NCI-H1694 (cell line): ENCODE measurements at places on chromosomes 2 and 18.

- no peak for DNase-seq
These were observed 1055.1 kb downstream of the LRP1B start for GRCh38 chr2:141075753-141076152.

DNA sequence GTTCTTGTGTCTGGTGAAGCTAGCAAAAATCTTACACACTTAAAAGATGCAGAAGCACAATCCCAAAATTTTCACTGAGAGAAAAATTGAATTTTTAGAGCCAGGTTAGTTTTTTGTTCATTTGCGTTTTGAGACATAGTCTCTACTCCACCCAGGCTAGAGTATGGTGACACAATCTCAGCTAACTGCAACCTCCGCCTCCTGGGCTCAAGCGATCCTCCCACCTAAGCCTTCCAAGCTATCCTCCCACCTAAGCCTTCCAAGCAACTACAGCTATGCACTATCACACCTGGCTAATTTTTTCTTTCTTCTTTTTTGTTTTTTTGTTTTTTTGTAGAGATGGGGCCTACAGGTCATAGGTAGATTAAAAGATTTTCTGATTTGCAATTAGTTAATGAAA lies 113.1 kb upstream of the RAB6C start:
- no peak for DNase-seq

GRCh38 chr2:63049970-63050333 lies 678 bp upstream of the OTX1 start:
- DNase-seq: no peak

GRCh38 chr18:39846265-39846664 lies 2108.8 kb upstream of the PIK3C3 start:
- no peak for DNase-seq

DNA sequence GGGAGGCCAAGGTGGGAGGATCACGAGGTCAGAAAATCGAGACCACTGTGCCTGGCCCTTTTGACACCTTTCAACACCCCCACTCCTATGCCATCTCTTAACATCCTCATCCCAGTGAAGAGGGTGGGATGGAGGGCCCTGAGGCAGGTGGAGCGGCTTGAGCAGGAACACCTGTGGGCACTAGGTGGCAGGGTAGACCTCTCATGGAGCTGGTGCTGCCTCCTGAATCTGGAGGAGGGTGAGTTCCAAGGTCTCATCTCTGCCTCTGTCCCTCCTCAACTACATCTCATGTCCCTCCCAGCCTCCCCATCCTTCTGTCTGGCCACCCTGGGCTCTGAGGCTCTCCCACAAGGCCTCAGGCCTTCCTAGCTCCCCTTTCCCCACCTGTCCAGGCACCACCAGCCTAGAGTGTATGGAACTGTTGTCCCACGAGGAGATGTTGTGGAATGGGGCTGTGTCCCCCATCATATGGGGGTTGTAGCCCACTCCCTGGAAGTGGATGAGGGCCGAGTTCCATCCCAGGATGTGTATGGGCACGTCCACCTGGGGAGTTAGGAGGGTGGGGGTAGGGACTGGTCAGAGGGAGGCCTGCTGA lies 17.0 kb upstream of the CRYBA2 start:
- peak; percentile 27 for DNase-seq

- peak; percentile 53 for DNase-seq
These were observed 4.6 kb downstream of the MBP start for GRCh38 chr18:77127769-77128671.

DNA sequence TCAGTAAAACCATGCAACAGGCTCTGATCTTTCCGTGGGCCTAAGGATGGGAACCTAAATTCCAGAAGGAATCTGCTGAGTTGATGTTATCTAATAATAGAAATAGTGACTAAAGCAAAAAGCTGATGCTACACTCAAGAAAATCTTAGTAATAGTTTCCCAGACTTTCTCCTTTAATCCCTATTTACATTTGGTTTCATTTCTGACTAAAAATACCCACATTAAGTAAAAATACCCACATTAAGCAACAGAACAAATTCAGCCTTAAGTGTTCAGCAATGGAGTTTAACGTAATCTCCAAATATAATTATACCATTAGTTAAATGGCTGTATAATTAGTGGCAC lies 50.3 kb downstream of the CCBE1 start:
- DNase-seq: no peak

DNA sequence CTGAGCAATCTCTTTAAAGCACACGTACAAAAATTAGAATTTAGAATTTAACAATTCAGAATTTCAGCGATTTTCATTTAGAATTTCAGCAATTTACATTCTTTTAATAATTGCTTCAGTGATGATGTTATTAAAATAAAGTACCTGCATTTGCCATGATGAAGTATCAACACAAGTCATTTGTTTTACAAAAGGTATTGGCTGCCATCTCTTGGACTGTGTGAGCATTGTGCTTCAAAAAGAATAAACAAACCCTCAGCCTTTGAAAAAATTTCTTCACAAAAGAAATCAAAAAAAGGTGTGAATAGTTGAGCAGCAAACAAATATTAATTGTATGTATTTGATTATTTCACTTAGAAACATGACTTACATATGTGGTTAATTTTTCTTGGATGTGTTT lies 27.1 kb upstream of the ZC3H15 start:
- DNase-seq: peak; percentile 3

GRCh38 chr2:20526708-20527107 lies 79.8 kb downstream of the RHOB start:
- DNase-seq: no peak

DNA sequence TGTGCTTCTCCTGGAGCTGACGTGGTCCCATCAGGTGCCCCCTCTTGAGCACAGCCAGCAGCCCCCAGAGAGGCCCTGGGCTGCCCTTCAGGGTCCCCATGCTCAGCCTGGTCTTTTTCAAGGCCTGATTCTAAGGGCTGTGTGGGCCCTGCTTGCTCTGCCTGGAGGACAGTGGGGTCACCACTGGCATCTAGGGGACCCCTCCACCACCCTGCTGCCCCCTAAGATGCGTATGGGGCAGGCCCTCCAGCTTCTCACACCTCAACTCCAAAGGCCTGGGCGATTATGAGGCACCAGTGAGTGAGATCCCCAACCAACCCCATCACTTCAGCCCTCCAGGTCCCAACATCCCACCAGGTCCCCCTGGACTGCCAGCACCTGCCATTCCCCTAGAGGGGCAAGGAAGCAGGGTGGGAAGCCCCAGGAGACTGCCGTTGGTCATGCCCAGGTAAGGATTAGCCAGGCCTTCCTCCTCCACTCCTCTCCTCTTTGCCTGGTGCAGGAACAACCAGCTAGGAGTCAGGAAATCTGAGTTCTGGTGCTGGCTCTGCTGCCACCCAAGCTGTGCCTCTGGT lies 114.4 kb downstream of the SMAD7 start:
- DNase-seq: no peak

- no peak for DNase-seq
These were observed 29.0 kb upstream of the MAL start for GRCh38 chr2:94996305-94997100.

DNA sequence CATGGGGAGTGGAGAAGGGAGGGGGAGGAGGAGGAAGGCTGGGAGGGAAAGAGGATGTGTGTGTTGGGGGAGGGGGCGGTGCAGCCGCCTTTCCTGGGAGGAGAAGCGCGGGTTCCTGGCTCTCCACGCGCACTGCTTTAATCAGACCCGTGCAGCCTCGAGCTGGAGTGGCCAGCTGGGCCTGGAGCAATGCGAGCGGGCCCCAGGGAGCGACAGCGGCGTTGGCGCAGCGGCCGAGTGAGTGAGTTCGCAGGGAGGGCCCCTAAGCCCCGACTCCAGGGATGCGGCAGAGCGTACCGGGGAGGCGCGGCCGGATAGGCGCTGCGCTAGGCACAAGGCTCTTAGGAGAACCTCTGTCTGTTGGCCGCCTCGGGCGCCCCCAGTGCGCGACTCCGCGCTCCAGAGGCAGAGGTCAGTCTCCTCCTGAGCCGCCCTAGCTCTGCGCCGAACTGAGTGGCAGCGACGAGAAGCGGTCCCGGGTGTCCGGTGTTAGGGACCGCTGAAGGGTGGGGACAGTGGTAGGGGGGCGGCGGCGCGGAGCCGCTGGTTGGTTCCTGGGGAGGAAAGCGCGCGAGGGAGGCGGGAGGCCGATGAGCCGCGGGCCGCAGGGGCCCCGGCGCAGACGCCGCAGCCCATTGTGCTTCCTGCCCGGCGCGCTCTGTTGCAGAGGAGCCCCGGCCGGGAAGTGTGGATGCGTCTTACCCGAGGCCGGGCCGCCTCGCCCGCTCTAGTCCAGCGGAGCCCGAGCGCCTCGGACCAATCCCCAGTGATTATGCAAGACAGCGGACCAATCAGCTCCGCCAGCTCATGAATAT lies 455 bp upstream of the DLX1 start:
- DNase-seq: peak; percentile 95

GRCh38 chr2:48695991-48696390 lies 59.5 kb downstream of the LHCGR start:
- no peak for DNase-seq

DNA sequence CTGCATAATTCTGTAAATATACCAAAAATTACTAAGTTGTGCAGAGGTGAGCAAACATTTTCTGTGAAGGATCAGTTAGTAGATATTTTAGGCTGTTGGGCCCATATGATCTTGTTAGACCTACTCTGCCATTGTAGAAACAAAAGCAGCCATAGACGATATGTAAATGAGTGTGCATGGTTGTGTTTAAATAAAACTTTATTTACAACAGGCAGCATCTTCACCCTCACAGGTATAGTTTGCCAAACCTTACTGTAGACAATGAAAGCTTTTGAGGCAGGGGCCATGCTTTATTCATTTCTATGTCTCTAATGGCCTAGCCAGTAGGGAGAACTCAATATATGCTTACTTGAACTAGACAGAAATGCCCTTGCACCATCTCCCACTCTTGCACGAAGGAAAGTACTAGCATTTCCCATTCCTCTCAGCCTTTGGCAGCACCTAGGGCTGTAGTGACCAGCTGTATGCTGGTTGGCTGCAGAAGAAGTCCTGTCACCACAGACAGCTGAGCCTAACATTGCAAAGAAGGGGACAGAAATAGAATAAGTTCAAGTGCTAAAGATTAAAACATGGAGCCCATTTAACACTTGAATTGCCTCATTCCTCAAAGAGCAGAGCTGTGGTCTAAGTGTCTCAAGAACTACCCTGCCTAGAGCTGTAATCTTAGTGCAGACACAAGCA lies 305.1 kb upstream of the MGAT5 start:
- DNase-seq: no peak

DNA sequence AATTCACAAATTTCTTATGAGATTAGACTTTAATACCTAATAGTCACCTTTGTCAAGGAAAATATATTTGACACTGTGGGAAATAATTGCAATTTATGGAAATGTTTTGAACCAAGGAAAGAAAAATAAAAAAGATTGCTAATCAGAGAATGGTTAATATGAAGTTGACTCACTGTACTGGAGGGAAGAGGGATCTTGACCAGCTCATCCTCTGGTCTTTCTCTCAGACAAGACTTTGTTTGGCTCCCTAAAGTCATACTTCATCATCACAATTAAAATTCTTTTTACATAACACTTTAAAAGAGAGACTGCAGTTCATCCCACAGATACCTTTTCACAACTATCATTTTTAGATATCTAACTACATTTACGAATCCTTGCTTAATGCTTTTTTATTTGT lies 538.5 kb upstream of the ZEB2 start:
- no peak for DNase-seq

GRCh38 chr2:157376041-157376440 lies 50.4 kb upstream of the ERMN start:
- no peak for DNase-seq

- no peak for DNase-seq
These were observed 46.2 kb downstream of the TRIB2 start for GRCh38 chr2:12762976-12763375.

DNA sequence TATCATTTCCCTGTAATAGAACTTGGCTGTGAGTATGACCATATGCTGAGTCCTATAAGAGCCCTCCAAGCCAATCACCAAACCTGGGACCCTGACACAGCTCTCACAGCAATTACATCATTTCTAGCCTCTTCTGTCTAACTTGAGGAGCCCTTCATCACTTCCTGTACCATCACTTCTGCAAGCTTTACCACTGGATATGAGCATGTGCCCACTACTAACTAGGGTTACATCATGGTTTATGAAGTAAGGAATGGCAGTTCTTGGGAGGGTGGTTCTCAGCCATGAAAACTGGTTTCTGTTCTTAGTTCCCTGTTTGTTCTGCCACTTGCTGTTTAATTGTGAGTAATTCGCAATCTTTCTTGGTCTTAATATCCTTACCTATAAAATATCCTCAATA lies 31.0 kb upstream of the EPB41L3 start:
- no peak for DNase-seq

DNA sequence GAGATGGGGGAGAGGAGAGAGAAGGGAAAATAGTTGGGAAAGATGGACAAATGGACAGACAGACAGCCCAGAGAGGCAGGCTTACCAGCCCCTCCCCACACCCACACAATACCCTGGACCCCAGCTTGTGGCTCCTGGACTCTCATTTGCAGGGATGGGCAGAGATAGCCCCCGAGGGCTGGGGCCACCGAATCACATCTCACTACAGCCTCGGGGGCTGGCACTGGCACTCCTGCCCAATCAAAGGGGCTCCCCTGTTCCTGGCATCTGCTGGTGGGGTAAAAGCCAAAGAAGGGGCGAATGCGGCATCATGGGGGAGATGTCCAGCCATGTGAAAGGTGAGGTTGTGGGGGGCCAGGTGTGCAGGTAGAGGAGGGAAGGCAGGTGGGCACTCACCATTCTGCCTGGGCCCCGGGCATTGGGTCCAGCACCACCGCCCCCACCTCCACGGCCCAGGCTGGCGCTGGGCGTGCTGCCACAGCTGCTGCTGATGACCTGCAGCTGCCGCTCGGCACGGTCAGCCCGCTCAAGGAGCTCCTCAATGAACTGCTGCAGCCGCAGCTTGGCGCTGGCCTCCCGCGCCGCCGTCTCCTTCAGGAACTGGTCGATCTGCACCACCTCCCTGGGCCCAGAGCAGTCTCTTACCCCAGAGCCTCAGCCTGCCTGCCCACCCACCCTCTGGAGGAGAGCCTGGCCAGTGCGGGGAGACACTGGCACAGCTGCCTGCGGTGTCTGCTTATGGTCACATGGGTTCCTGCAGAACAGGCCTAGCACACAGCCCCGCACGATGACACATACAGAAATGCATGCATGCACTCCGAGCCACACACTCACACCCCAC lies 18.0 kb downstream of the FBXO41 start:
- no peak for DNase-seq

GRCh38 chr2:1081451-1082225 lies 131.0 kb downstream of the SNTG2 start:
- DNase-seq: no peak

DNA sequence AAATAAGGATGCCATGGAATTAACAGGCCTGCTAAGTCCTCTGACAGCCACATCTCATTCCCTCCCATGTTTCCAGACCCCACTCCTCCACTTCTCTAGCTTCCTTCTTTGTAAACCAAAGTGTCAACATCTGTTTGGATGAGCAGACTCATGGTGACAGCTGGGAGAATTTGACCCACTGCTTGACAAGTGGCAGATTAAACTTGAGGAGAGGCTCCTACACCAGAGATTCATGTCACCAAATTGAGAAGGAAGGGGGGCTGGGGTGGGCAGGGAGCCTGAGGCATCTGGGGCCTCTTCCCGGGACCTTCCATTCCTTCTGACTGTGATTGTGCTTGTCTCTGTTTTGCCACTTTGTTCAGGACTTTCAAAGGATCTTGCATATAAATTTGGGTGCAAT lies 41.0 kb upstream of the IGFBP5 start:
- no peak for DNase-seq
